ENCODE measurements at places on chromosomes 16 and 17.

GRCh38 chr17:31699886-31700285 lies 159.2 kb downstream of the COPRS start:
- DNase-seq: no peak

DNA sequence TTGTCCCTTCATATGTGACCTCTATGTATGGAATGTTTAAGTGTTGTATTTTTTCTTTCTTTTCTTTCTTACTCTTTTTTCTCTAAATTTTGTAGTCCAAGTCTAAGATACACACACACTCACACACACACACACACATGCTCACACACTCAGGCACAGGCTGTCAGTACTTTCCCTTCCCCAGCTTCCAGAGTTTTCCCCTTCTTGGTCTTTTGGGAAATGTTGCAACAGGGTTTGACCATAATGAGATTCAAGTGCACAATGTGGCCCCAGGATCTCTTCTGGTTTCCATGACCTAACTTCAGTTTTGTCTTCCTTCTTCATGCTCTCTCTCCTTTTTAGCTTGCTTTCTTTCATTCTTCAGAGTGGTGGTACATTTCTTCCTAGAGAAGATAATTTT lies 289.8 kb upstream of the FOXF1 start:
- no peak for DNase-seq

GRCh38 chr16:63983401-63983800 lies 1138.5 kb downstream of the CDH11 start:
- no peak for DNase-seq

GRCh38 chr16:69618721-69619120 lies 53.0 kb downstream of the NFAT5 start:
- no peak for DNase-seq

DNA sequence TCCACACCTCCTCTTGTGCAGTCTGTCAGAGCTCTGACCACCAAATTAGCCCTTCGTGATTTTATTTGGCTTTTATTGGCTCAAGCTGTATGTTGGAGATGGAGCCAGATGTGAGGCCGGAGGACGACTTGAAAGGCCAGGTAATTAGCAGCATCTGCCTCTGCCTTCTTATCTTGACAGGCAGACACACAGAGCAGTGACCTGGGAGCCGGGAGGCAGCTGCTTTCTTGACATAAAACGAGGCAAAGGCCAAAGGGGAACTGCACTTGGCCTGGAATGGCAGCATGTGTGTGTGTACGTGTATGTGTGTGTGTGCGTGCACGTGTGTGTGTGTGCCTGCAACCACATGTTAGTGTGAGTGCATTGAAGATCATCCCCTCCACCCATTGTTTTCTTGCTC lies 56.9 kb upstream of the BRD7 start:
- no peak for DNase-seq

GRCh38 chr17:19748807-19749193 lies 702 bp upstream of the ALDH3A1 start:
- DNase-seq: no peak

- DNase-seq: no peak
Measured at GRCh38 chr16:50861970-50862411, 120.1 kb downstream of the CYLD start.

DNA sequence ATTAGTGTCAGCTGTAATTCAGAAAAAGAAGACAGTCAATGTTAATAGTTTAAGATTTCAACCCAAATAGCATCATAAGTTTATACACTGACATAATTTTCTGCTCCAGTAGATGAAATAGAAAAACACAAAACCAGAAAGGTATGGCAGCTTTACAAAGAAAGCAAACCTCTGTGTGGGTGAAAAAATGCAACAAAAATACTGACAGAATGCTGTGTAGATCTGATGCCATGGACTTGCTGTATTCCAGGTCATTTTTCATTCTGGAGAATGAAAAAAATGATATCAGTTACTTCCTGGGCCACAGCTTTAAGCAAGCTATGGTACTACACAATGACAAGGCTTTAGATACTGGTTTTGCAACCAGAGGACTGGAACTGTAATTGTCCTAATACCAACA lies 116.0 kb downstream of the MAP2K4 start:
- no peak for DNase-seq

- no peak for DNase-seq
Measured at GRCh38 chr17:1438593-1439083, 17.4 kb downstream of the CRK start.

DNA sequence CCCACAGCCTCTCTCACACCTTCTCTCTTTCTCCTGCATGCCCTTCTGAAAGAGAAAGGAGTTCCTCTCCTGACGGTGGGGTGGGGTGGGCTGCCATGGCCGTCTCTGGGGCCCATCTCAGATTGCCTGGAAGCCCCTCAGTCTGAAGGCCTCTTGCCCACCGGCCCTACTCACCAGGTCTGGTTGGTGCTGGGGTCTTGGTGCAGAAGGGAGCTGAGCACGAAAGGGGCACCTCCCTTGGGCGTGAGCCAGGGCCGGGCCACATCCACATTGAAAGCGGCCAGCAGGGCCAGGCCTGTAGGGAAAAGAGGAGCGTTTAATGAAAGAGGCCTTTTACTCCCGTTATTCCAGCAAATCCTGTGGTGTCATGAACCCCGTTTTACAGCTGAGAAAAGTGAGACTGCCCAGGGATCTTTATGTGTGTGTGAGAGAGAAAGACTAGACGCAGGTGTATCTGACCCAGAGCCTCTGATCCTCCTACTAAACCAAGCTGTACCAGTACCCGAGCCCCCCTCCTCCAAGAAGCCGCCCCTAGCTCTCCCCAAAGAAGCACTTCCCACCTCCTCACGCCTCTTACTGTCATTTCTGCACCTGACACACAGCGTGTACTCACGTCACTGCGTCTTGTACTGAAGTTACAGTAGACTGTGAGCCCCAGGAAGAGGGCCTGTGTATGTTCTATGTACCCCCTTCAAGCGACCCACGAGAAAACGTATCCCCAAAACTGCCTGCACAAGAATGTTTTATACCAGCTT lies 23.4 kb downstream of the ITGAE start:
- no peak for DNase-seq

GRCh38 chr16:55906123-55906522 lies 30.9 kb upstream of the CES5A start:
- DNase-seq: no peak

DNA sequence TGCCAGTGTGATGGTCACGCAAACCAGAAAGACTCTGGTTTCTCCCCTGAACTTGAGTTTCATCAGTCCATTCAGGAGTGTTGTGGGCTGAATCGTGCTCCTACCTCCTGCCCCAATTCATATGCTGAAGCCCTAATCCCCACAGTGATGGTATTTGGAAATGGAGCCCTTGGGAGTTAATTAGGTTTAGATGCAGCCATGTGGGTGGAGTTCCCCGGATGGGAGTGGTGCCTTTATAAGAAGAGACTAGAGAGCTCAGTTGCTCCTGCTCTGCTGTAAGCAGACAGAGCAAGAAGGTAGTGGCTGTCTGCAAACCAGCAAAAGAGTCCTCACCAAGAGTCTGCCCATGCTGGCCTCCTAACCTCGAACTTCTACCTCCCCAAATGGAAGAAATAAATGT lies 160.3 kb upstream of the DYNLRB2 start:
- no peak for DNase-seq

GRCh38 chr17:37239690-37240334 lies 136.0 kb upstream of the C17orf78 start:
- DNase-seq: no peak

- no peak for DNase-seq
Measured at GRCh38 chr17:10197721-10198508, 491 bp downstream of the GAS7 start.

DNA sequence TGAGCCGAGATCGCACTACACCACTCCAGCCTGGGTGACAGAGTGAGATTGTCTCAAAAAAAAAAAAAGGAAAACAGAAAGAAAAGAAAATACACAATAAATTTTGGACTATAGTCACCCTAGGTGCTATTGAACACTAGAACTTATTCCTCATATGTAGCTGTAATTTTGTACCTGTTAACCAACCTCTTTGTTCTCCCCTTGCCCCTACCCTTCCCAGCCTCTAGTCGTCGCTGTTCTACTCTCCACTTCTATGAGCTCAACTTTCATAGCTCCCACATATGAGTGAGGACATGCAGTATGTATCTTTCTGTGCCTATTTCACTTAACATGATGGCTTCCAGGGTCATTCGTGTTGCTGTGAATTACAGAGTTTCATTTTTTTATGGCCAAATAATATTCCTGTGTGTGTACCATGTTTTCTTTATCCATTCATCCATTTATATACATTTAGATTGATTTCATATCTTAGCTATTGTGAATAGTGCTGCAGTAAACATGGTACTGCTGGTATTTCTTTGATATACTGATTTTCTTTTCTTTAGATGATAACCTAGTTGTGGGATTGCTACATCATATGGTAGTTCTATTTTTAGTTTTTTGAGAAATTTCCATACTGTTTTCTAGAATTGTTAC lies 28.3 kb downstream of the VPS35L start:
- peak; percentile 43 for DNase-seq

GRCh38 chr16:2808181-2808580 lies 8.9 kb upstream of the PRSS21 start:
- DNase-seq: no peak

GRCh38 chr17:51244041-51244440 lies 15.8 kb downstream of the MBTD1 start:
- no peak for DNase-seq

DNA sequence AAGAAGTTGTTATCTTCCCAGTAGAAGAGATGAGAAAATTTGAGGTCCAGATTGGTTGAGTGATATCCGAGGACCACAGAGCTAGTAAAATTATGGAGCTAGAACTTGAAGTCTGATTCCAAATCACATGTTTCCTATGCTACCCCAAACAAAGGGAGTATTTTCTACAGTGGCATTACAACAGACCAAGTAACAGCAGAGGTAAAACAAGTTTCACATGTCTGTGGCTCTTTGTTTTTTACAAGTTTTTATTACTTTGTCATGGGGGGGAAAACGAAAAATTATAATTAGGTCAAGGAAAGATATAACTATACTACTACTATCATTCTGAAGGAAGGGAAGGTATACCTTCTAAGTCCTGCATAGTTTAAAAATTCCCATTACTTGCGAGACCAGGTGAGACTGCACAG lies 49.4 kb downstream of the KANSL1 start:
- no peak for DNase-seq

- DNase-seq: no peak
Measured at GRCh38 chr16:30482366-30482765, 9.8 kb downstream of the ITGAL start.

DNA sequence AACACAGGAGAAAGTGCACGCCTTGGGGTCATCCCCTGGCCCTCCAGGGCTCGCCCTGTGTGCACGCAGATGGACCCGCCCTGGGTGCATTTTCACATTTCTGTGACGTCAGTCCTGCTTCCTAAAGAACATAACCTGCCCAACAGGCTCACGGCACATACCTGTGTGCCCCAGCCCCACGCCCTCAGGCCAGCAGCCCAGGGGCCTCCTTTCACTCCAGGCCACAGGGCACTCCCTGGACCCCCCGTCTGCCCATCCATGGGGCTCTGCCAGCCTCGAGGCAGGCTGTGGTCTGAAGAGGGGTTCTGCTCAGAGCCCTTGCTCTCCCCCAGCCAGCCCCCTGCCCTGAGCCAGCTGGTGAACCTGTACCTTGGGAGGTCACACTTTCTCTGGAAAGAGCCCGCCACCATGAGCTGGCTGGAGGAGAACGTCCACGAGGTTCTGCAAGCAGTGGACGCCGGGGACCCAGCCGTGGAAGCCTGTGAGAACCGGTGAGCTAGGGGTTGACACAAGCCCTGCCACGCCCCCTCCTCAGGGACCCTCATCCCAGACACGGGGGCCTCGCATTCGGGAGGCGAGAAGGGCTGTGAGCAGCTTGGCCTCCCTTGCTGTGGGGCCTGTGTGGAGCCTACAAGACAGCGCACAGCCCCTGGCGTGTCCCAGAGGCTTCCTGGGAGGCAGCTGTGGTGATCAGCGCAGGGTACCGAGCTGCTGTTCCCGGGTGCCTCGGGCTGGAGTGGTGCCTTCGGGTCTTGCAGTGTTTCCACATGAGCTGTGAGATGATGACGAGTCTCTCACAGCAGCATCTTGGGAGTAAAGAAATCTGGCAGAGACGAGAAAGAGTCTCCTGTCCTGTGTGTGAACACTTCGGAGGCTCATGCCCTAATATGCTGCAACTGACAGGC lies 13.8 kb upstream of the MC1R start:
- DNase-seq: no peak

- no peak for DNase-seq
Measured at GRCh38 chr17:79255926-79256585, 181.4 kb downstream of the ENGASE start.

DNA sequence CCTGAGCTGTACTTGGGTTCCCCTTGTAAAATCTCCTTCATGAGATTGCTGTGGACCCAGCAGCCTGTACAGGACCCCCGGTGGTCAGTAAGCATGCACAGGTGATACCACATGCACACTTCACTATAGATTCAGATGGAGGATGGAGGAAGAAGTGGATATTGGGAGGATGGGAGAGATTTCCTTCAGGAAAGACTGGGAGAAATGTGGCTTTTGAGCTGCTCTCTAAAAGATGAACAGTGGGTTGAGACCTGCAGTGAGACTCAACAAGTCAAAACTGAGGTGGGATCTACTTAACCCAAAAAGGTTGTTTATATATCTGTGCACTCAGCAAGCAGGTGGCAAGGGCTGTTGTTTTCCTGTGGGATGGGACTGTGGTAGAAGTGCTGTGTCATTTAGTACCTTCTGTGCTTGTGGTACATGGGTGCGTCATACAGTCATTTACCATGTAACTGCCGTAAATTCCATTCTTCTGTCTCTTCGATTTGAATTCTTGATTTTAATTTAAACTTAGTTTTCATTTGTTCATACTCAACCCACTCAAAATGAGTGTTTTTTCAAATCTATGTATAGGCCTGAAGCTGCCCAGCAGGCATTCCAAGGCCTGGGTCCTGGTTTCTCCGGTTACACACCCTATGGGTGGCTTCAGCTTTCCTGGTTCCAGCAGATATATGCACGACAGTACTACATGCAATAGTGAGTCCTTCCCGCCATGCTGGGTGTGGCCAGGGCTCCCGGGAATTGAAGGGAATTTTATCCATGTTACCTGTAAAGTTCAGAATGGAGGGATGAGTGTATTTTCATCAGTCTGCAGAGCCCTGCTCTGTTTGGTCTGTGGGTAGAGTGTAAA lies 6.9 kb downstream of the HERPUD1 start:
- DNase-seq: peak; percentile 78

DNA sequence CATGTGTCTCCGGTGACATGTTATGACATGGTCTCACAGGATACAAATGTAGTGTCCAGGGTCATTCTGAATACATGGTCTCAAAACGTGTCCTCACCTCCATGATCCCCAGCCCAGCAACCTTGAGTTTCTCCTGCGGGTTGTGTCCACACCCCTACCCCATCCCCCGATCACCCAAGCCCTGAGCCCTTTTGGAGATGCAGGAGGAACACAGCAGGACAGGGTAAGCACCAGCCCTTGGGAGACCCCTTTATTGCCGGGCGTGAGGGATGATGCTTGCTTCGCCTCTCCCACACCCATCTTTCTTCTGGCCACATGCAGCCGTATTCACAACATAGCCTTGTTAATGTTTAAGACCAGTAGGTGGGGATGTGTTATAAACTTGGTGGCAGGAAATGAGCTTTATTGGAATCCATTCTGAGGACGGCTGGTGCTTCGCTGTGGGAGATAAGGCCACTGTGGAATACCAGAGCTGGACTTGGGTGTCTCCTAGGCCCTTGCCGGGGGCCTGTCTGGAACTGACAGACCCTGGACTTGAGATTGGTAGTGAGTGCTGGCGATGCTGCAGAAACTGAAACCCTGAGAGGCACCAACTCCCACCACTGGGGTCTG lies 5.5 kb downstream of the TMEM132E start:
- DNase-seq: no peak

- no peak for DNase-seq
Measured at GRCh38 chr17:2580151-2580550, 13.3 kb upstream of the PAFAH1B1 start.

- no peak for DNase-seq
Measured at GRCh38 chr16:50856991-50857390, 115.1 kb downstream of the CYLD start.

GRCh38 chr17:66965801-66966262 lies 1.3 kb downstream of the CACNG4 start:
- peak; percentile 12 for DNase-seq
